Smooth muscle cell of trachea (primary cell): ENCODE measurements at places on chromosomes 13 and 19. TPM values are rescaled to one million over a fixed set of nuclear protein-coding genes. Genes with fewer than 3 reads are reported as not detected.

The AMER2 gene
- not detected in 2 replicates for total RNA-seq

The TTC9B gene
- total RNA-seq: 0.17 TPM in 1 of 2 replicates, not detected in the other

The KLK3 gene
- total RNA-seq: not detected in 2 replicates

The EID2B gene
- total RNA-seq: 2.6 and 3.3 TPM in 2 replicates

The ZNF576 gene
- 9.3 and 13.4 TPM in 2 replicates for total RNA-seq

The ZNF534 gene
- total RNA-seq: 0.17 TPM in 1 of 2 replicates, not detected in the other

The KLC3 gene
- under 0.01 TPM in 2 replicates for total RNA-seq

The PRRG2 gene
- 0.29 and 1.2 TPM in 2 replicates for total RNA-seq

The KLK14 gene
- 0.17 TPM in 1 of 2 replicates, not detected in the other for total RNA-seq

The MATK gene
- total RNA-seq: 0.15 TPM in 1 of 2 replicates, not detected in the other

The CLPTM1 gene
- total RNA-seq: 42.9 and 94.9 TPM in 2 replicates

The LENG9 gene
- 11.2 and 15.1 TPM in 2 replicates for total RNA-seq

The OR7C1 gene
- not detected in 2 replicates for total RNA-seq

The TEX26 gene
- total RNA-seq: 0.44 and 0.50 TPM in 2 replicates

The FSD1 gene
- total RNA-seq: 12.9 and 19.2 TPM in 2 replicates

The GNG7 gene
- total RNA-seq: 0.15 and 0.99 TPM in 2 replicates

The RNF225 gene
- total RNA-seq: 0.66 TPM in 1 of 2 replicates, not detected in the other

The KRTDAP gene
- total RNA-seq: not detected in 2 replicates

The SYCN gene
- not detected in 2 replicates for total RNA-seq

The KIR2DL1 gene
- not detected in 2 replicates for total RNA-seq

The OLFM4 gene
- not detected in 2 replicates for total RNA-seq

The SPINT2 gene
- total RNA-seq: 1.8 and 3.1 TPM in 2 replicates

The NCAN gene
- total RNA-seq: under 0.01 TPM in 2 replicates

The MAP2K7 gene
- total RNA-seq: 9.5 and 14.1 TPM in 2 replicates

The RXFP2 gene
- not detected in 2 replicates for total RNA-seq

The CYSLTR2 gene
- not detected in 2 replicates for total RNA-seq

The NXNL1 gene
- not detected in 2 replicates for total RNA-seq
